Suppressor macrophage treated with lipopolysaccharide for 1 hour (primary cell): ENCODE measurements at places on chromosomes 6 and 20.

GRCh38 chr6:79635232-79635543 is 4.1 kb downstream of the SH3BGRL2 start:
- no peak for DNase-seq

DNA sequence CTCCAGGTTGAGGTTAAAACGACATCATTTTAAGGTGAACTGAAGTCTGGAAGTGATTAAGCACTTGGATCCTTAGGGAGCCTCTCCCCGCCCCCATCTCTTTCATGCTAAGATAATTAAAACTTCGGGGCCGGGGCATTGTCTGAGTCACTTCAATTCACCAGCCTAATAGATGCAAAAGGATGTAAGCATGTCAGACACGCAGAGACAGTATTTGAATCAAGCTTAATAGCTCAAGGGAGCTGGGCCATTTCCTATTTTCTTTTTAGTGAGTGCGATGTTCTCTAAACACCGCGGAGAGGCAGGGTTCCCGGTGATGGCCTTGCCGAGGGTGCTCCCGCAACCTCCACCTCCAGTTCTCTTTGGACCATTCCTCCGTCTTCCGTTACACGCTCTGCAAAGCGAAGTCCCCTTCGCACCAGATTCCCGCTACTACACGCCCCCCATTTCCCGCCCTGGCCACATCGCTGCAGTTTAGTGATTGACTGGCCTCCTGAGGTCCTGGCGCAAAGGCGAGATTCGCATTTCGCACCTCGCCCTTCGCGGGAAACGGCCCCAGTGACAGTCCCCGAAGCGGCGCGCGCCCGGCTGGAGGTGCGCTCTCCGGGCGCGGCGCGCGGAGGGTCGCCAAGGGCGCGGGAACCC is 516 bp upstream of the IRF4 start:
- DNase-seq = peak; percentile 33

DNA sequence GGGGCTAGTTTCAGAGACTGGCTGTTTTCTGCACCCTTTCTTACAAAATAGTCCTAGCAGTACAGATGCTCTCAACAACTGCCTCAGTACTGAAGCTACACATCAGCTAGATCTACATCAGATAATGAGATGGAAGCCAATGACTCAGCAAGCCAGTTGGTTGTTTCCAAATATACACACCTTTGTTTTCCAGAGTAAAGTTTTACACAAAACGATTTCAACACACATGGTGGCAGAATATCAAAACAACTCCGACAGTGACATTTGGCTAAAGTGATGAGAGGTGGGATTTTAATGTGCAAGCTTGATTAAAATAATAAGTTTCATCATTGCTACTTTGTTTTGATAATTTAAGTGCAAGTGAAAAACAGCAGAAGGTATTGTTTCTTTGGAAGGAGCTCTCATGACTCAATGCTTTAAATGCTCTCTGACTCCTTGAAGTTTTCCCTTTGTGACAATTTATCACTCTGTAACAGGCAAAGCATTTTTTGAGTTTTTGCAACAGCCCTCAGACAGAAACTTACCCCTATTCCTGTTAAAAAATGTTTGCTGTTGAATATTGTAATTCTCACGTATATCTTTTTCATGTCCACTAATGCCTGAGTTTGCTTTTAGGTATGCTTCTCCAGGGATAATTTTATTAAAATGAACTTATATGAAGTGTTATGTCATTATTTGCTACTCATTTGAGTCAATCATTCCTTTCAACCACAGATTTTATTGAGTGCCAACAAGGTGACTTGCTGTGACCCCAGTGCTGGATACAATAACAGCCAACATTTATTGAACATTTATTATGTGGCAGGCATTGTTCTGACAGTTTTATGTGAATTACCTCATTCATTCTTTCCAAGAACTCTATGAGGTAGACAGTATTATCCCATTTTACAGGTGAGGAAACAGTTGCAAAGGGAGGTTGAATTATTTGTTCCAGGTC is 882.0 kb downstream of the TFAP2A start:
- no peak for DNase-seq

GRCh38 chr6:67190733-67191132 is 1444.3 kb upstream of the ADGRB3 start:
- no peak for DNase-seq

- DNase-seq = peak; percentile 51
Measured at GRCh38 chr6:148736774-148737412, 9.9 kb upstream of the UST start.

DNA sequence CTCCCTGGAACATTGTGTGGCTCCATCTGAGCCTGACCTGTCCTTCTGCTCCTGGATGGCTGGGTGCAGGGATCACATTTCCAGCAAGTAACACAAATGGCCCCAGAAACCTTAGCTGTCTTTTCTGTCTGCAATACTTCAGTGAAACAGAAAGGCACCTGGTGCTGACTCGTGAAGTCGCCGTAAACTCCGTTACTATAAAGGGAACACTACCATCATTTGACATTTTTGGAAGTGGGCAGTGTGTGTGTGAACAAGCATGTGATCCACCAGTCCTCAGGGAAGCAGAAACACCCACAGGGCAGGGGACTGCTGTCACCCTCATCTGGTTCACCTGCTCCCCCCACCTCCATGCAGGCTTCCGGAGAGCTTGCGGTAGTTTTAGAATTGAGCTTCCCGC is 23.9 kb downstream of the SERPINB6 start:
- no peak for DNase-seq

- no peak for DNase-seq
Measured at GRCh38 chr6:147531321-147531720, 22.8 kb downstream of the SAMD5 start.

DNA sequence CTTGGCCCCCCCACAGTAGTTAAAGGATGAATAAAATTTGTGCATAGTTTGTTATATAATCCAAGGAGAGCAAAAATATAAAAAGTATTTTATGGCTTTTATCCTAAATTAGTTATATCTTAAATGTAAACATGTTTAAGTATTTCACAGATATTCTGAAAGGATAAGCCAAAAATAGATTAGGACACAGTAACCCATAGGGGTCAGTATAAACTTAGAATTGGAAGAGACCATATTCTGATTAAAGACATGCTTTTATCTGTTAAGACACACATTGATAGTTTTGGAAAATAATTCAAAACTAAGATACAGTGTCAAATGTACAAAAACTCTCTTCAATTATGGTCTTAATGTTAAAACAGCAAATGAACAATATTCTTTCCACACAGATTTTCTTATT is 4.5 kb upstream of the SERINC1 start:
- peak; percentile 64 for DNase-seq

DNA sequence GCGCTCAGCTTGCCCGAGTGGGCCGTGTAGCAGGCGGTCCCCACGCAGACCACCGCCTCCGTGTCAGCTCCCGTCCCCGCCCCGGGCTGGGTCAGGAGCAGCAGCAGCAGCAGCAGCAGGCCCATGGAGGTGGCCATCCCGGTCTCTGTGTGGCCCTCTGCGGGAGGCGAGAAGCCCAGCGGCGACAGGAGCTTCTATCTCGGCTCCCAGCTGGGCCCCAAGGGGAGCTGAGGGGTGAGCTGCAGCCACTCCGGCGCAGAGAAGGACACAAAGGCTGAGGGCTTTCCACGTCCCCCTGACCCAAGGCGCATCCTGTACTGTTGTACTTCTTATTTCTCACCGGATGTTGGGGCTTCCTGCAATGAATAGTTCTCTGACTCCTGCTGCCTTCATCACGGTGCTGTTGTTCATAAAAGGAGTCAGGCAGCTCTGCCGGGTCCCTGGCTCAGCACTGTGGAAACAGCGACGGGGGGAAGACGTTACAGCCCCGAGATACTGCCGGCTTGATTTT is at the start of gene CD93:
Gene CD93, minus strand, starts transcription at position 269 of the 511 bp plus-strand sequence. Its CDS starts 132 bp downstream, at position 137.
- DNase-seq = peak; percentile 88

GRCh38 chr6:56245903-56246351 is 1.5 kb downstream of the COL21A1 start:
- no peak for DNase-seq
